ENCODE measurements at places on chromosomes 2 and 18.
A peak's percentile ranks its signal among the peaks of the same experiment; 100 is the strongest.

- no peak for DNase-seq
Measured at GRCh38 chr2:148501545-148501944, 143.0 kb upstream of the EPC2 start.

DNA sequence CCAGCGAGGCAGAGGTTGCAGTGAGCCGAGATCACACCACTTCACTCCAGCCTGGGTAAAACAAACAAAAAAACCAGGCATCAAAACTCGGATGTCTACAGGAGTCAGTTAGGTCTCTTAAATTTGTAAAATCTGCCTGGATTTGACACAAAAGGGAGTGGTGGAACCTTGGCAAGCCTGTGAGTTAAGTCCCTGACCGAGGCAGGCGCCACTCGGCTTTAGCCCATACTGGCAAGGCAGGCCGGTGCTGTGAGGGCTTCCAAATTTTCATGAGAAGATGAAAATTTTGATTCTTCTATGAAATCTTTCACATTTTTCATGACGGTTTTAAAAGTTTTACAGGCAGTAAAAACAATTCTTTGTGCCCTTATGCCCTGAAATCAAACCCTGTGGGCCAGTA lies 165.8 kb downstream of the FMNL2 start:
- no peak for DNase-seq

GRCh38 chr2:17299891-17300540 lies 218.2 kb downstream of the RAD51AP2 start:
- DNase-seq: no peak

DNA sequence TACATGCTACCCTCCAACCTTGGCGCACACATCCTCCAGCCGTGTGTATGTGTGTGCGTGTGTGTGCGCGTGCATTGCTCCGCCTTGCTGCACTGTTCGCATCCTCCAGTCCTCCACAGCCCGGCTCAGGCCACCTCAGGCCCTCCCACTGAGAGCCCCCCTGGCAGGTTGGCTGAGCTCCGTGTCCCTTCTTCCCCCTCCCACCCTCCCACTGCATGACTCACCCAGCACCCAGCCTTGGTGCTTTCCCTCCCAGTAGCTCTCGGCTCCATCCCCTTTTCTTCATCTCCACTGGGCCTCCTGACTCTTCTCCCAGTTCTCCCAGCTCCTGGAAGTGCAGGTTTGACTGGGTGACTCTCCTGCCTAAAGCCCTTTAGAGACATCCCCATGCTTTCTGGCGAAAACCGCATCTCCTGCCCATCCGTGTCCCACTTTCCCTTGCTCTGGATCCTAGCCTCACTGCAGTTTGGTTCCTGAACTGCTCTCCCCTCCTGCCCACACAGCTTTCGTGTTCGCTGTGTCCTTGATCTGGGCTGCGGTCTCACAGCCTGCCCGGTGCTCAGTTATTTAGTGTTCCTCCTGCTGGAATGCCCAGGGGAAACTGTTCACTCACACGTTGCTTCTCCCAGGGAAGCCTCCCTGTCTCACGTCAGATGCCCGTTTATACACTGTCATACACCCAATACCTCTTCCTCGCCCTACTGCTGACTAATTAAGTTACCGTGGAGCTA lies 4.9 kb downstream of the TMEM177 start:
- DNase-seq: no peak

- no peak for DNase-seq
Measured at GRCh38 chr2:64258566-64258965, 114.3 kb upstream of the PELI1 start.

DNA sequence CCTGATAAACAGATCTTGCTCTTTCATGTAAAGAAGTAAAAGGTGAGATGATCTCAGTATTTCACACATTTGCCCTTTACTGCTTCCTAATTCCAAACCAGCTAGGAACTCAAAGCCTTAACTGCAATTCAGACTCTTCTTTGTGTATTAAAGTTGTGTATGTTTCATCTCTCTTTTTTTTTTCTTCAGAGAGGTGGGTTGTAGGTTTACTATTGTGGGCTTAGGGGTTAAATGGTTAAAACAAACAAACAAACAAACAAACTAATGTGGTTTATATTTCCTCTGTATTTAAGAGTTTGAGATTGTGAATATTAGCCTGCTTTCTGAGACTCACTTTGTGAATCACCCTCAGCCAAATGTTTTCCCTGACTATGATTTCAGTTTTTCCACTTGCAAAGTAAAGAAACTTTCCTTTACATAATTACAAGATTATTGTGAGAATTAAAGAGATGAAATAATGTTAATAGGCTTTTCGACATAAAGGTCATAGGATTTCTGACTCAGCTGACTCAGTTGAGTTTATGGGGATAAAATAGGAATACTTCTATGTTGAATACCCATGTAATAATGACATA lies 2.8 kb downstream of the GULP1 start:
- no peak for DNase-seq

GRCh38 chr18:55934821-55935220 lies 346.8 kb upstream of the TCF4 start:
- DNase-seq: no peak

- no peak for DNase-seq
Measured at GRCh38 chr2:198966269-198966668, 491.5 kb downstream of the SATB2 start.

- peak; percentile 4 for DNase-seq
Measured at GRCh38 chr18:5456577-5457461, 87.0 kb downstream of the EPB41L3 start.

GRCh38 chr2:121247534-121247933 lies 37.5 kb downstream of the TFCP2L1 start:
- no peak for DNase-seq

- no peak for DNase-seq
Measured at GRCh38 chr2:232600053-232600773, 33.2 kb upstream of the EFHD1 start.

DNA sequence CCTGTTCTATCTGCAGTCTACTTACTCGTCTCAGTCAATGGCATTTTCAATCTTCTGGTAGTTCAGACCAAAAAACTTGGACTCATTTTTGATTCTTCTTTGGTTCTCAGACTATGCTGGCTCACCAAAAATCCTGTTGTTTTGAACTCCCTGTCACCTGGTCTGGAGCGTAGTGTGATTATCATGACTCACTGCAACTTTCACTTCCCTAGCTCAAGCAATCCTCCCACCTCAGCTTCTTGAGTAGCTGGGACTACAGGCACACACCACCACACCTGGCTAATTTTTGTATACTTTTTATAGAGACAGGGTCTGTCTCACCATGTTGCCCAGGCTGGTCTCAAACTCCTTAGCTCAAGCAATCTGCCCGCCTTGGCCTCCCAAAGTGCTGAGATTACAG lies 163.3 kb upstream of the CDH7 start:
- DNase-seq: no peak

- DNase-seq: no peak
Measured at GRCh38 chr2:106614511-106615291, 127.5 kb downstream of the CD8B2 start.

DNA sequence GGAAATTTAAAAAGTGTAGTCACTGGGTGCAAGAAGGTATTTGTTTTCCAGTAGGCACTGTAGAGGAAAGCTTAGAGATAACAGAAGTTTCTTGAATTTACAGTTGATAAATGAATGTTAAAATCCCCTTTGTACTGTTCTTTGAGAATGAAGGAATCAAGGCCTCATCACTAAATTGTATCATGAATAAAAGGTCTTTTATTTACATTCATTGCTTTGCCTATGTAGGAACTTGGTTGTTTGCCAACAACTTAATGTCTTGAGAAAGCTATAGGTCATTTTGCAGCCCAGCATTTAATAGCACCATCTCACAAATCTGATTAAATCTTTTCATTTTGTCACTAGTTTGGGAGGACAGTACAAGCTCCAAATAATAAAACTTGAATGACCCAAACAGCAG lies 213.9 kb upstream of the ITGA4 start:
- no peak for DNase-seq

DNA sequence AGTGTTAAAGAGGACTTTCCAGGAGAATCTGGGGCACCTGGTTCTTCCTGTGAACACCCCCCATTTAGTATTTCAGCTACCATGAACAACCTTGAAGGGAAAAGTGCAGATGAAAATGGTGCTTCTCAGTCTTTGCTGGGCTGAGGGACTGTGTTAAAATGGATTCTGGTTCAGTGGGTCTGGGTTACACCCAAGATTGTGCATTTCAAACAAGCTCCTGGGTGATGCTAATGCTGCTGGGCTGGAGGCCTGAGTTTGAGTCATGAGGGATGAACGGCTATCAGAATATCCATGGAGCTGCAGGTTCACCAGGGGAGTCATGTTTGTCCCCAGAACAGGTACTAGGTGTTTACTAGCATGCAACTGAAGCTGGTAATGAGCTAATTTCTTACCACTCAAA lies 24.0 kb downstream of the MRPL44 start:
- no peak for DNase-seq

GRCh38 chr2:70258532-70258875 lies 567 bp downstream of the PCYOX1 start:
- no peak for DNase-seq

DNA sequence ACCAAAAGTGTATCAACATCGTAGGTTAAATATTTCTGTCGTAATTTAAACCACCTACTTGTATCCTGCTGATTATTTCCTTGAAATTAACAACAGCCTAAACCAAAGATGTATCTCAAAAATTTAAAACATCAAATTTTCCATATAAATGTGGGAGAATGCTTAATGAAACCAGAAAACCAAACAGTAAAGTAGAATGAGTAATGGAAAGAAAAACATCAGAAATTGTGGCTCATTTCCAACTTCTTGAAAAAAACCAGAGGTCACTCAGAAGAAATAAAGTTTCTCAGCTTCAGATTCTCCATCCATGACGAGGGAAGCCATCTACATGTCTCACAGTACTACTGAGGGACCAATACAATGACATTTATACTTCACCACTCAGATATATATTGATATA lies 296.5 kb downstream of the NOL4 start:
- DNase-seq: no peak

DNA sequence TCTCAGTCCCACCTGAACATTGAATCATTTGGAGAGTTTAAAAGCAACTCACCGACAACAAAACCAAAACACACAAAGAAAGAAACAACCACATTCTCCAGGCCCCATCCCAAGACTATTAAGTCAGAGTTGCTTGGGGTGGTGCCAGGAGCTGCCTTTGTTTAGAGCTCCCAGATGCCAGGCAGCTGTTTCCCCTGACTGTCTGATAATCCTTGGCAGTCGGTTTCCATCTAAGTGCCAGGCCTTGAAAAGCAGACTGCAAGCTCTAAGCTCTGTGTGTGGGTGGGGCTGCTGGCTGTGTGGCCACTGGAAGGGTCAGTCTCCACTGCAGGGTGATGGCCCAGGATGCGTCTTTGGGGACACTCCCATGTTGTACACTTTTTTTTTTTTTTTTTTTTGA lies 255.3 kb upstream of the AGAP1 start:
- DNase-seq: no peak

GRCh38 chr2:180478883-180479282 lies 471.8 kb upstream of the CWC22 start:
- DNase-seq: no peak

DNA sequence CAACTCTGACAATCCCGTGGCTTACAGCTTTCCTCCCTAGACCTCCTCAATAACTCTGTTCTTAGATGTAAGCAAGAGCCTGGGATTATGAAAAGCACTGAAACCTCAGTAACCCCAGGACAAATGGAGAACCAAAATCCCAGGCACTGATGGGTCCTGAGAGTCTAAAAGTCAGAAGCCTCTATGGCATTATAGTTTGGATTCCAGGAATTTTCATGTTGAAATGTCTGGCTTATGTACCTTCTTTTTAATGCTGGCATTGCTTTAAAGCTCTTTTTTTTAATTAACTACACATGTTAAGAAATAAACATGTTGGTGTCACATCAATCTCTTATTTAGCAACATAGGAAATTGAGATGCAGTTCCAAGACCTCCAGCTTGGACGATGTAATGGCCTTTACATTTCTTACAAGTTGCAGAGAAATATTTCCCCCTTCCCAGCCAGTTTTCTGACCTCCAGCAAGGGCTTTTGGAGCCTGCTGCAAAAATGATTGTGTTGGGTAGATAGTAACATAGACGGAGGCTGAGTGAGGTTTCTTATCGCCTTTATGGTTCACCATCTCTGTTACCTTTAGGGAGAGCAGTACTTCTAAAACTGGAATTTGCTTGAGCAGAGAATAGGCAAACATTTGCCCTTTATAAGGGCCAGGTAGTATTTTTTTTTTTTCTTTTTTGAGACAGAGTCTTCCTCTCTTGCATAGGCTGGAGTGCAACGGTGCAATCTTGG lies 84.8 kb upstream of the RASGRP3 start:
- DNase-seq: no peak

GRCh38 chr2:100976645-100977391 lies 25.3 kb upstream of the RPL31 start:
- DNase-seq: no peak

GRCh38 chr2:156157670-156158069 lies 174.9 kb downstream of the NR4A2 start:
- DNase-seq: no peak

- no peak for DNase-seq
Measured at GRCh38 chr2:21253311-21254027, 129.7 kb downstream of the TDRD15 start.

GRCh38 chr2:47211497-47212011 lies 56.4 kb upstream of the STPG4 start:
- DNase-seq: no peak

DNA sequence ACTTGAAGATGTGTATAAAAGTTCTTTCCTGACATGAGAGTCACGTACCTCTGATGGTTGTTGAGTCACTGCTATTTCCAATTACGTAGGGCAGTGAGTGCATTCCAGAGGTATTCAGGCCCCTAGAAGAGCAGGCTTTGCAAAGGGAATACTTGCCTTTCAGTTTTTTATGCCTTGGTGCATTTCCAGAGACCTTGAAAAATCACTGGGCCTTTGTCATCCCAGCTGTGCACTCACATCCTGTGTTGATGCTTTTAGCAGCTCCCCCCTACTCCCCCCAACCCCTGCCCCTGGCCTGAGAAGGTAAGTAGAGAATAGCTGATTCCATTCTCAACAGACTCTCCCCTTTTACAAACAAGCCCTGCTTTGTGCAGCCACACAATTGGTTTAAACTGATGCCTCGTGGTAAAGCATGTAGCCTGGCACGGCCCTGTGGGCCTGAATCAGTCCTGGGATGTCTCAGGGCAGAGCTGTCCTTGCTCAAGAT lies 174.2 kb downstream of the PRPF40A start:
- no peak for DNase-seq

DNA sequence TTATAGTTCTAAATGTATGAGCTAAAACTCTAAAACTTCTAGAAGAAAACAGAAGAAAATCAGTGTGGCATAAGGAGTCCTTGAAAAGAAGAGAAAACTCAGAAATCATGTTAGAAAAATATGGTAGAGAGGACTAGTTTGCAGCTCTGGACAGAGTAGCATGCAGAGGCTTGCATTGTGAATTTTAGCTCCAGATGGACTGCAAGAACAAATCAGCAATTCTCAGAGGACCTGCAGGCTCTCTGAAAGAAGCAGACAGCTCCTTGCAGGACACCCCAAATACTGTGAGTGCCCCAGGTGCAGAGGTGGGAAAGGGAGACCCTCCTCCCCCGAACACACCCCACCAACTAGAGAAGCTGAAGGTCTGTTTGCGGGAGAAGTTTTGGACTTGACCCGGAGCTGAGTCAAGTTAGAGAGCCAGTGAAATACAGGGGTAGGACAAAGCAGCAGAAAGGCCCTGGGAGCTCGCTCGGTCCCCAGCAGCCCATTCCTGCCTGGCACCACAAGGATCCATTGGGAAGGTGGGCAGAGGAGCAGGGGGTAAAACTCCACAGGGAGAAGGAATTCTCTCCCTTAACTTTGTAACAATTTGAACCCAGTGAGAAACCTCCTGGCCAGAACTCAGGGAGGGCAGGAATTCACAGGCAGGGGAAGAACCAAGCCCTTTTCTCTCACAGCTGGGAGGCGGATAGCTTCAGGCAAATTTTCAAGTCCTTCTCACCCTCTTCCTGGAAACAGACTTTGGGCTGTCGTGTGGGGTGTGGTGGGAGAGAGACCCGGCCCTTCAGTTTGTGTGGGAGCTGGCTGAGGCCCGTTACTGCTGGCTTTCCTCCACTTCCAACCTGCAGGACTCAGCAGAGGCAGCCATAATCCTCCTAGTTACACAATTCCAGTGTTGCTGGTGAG lies 216.2 kb upstream of the SLC35G4 start:
- no peak for DNase-seq

All from T-helper 2 cell (primary cell).